Esophagus squamous epithelium (tissue), 5 donors: ENCODE measurements at places on chromosomes 7 and 10.

DNA sequence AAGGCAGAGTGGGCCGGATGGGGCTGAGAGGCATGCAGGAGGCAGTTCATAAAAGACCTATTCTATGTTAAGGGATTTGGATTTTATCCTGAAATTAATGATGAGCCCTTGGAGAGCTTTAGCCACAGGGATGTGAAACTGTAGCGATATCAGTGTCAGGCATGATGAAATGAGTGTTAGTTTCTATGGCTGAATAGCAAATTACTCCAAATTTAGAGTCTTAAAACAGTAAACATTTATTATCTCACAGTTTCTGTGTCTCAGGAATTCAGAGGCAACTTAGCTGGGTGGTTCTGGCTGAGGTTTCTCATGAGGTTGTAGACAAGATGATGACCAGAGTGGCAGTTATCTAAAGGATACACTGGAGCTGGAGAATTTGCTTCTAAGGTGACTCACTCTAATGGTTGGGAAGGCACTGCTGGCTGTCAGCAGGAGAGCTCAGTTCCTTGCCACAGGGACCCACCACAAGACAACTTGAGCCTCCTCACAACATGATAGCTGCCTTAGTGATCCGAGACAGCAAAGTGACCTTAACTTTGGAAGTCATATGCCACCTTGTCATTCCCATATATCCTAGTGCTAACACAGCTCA, 36.7 kb upstream of the SFTPD start:
- DNase-seq = no peak

DNA sequence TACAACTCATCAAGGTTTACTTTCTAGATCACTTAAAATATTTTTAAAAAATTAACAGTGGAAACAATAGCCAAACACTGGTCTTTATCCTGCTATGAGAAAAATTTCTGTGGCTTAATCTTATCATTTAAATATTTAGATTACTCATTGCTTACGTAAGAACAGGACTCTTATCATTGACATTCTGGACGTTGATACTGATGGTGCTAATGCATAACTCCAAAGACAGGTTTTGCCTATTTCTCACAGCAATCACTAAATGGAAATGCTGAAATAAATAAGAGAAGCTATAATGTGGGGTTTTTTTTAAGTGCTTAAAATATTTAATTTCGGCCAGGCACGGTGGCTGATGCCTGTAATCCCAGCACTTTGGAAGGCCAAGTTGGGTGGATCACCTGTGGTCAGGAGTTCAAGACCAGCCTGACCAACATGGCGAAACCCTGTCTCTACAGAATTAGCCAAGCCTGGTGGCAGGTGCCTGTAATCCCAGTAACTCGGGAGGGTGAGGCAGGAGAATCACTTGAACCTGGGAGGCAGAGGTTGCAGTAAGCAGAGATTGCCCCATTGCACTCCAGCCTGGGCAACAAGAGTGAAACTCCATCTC, 195.0 kb downstream of the HGF start:
- DNase-seq = no peak

DNA sequence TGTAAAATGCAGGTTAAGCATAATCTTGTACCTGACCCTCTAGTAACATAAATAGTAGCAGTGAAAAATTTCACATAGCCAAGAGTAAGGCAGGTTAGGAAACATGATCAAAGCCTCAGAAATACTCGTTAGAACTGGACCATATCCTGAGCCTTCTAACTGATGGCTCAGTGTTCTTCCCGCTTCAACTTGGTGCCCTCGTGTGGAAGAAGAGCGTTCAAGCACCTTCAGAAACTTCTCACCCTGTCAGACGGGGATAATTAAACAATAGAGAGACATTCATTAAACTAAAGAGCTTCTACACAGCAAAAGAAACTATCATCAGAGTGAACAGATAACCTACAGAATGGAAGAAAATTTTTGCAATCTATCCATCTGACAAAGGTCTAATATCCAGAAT, 124.5 kb downstream of the MYOF start:
- no peak for DNase-seq

DNA sequence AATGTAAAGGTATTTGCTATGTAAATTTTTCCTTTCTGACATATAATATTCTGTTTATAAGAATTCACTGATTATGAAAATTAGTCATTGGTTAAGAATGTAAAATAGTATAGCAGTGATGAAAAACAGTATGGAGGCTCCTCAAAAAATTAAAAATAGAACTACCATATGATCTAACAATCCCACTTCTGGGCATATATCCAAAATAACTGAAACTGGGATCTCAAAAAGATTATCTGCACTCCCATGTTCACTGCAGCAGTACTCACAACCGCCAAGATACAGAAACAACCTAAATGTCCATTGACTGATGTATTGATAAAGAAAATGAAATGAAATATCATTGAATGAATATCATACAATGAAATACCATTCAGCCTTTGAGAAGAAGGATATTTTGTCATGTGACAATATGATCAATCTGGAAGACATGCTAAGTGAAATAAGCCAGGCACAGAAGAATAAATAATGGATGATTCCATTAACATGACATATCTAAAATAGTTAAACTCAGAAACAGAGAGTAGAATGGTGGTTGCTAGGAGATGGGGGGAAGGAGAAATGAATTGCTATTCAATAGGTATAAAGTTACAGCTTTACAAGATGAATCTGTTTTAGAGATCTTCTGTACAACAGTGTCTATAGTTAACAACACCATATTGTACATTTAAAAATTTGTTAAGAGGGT, 14.0 kb downstream of the C10orf88 start:
- DNase-seq = no peak

- no peak for DNase-seq
Measured at GRCh38 chr10:84191106-84191505, 3.2 kb upstream of the CDHR1 start.

DNA sequence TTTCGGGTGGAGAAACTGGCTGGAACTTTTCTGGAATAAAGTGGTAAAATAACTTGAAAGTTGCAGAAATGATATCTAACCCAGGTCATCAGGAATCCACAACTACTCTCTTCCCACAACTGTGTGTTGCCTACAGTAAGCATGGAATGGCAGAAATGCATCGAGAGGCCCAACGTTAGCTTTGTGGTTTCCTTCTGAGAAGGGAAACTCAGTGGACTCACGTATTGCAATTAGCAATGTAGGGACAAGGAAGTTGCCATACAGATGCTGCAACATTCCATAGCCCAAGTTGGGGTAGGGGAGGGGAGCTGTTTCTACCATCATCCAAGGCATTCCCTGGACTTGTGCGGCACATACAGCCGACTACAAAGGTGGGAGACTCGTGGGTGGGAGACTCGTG, 1.9 kb downstream of the PON1 start:
- DNase-seq = no peak
